Forelimb muscle (tissue), 1 donor: ENCODE measurements at places on chromosomes 2 and 18. TPM values are rescaled to one million over a fixed set of nuclear protein-coding genes. Genes with fewer than 3 reads are reported as not detected.
A peak's percentile ranks its signal among the peaks of the same experiment; 100 is the strongest.

The MRPS9 gene
- polyA plus RNA-seq = 28.3 TPM

The ITGA4 gene
- 20.5 TPM for polyA plus RNA-seq

The CD302 gene
- polyA plus RNA-seq = 13.5 TPM

The ERBB4 gene
- polyA plus RNA-seq = 8.8 TPM

The ITM2C gene
- polyA plus RNA-seq = 138 TPM

The EPB41L3 gene
- polyA plus RNA-seq = 107 TPM

The WDR43 gene
- polyA plus RNA-seq = 27.2 TPM

The ZNF514 gene
- 21.0 TPM for polyA plus RNA-seq

The ADAM17 gene
- polyA plus RNA-seq = 25.4 TPM

The CFAP53 gene
- 0.32 TPM for polyA plus RNA-seq

The KIF5C gene
- polyA plus RNA-seq = 1.6 TPM

GRCh38 chr2:32910883-32911598, 35.7 kb upstream of the LTBP1 start:
- DNase-seq = no peak

DNA sequence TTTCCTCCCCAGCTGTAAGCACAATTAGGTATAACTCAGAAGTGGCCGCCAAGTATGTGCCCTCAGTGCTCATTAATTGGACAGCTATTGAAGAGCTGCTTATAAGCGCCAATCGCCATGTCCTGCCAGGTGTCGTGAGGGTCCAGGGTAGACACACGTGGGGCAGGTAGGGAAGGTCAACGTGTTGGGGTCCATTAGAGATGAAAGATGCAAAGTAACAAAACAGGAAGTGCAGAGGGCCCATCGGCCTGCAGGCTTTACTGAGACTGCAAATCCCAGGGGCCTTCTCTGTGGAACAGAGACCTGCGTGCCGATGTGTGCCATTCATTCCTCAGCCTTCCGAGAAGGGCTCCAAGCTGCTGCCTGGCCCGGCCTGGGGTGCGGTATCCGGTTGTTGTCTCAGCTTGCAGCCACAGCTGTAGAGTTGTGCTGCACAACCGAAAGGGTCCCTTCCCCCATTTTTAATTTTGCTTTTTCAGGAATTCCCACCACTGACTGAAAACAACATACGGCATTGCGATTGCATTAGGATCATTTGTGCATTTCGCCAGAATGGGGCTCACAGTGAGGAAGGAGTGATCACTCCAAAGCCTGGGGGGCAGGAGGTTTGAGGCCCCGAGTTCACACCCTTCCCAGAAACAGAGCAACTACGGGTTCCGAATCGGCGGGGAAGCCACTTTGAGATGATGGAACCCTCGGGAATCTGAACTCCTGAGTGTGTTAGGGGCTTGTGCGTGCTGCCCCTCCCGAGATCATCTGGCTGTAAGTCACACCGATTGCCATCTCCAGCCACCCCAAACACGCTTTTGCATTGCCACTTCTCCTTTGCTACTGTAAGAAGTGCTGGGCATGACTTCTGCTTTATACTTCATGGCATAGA, 94.3 kb downstream of the TSHZ1 start:
- no peak for DNase-seq

GRCh38 chr2:78910376-78910775, 115.1 kb upstream of the REG3G start:
- no peak for DNase-seq

DNA sequence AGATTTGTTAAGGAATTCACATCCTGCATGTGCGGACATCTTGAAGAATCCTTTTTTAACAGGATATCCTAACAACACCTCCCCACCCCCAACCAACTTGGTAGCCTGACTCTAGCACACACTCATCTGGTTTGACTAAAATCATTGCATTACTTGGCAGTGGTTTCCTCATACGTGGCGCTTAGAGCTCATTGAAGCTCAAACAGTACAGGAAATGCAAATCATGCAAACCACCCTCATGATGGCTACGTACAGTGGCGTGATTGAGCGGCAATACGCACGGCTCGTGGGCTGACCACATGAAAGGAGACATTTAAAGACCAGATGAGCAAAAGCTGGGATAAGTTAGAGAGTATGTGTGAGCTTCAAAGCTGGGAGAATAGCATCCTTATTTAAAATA, 336.2 kb downstream of the ZEB2 start:
- DNase-seq = no peak

- no peak for DNase-seq
Observed at GRCh38 chr2:74375838-74376237, 4.3 kb downstream of the DCTN1 start.

- peak; percentile 93 for DNase-seq
Observed at GRCh38 chr2:20617892-20618467, 32.9 kb downstream of the HS1BP3 start.

DNA sequence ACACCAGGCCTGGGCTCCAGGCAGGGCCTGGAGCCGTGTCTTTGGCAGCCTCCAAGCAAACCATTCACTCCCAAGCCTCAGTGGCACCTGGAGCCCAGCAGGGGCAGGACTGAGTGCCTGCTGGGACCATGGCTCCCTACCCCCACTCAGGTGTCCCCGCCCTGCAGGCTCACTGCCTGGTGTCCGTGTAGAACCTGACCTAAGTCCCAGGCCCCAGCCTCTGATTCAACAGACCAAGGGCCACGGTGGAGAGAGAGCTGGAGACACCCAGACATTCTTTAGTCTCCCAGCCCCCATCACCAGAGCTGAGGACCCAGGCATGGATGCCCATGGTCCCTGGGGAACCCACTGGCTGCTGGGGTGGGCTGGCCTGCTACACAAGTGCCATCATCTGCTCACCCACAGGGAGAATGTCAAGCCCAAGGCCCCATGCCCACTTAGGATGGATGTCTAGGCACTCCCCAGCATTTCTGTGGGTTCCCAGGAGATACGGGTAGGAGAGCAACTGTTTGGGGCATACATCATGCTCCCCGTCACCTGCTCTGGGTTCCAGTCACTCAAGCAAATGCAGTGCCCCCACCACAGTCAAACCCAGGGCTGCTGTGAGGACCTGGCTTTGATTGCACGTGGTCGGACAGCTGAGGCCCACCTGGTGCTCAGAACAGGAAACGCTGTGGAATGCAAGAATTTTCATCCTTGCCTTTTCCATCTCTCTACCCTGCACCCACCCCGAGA, 42.9 kb upstream of the ATG16L1 start:
- no peak for DNase-seq

- no peak for DNase-seq
Observed at GRCh38 chr2:239935789-239936758, 89.1 kb downstream of the NDUFA10 start.

- no peak for DNase-seq
Observed at GRCh38 chr2:180979749-180980105, 678 bp upstream of the UBE2E3 start.

- DNase-seq = no peak
Observed at GRCh38 chr2:20384953-20385352, 34.3 kb upstream of the PUM2 start.

- no peak for DNase-seq
Observed at GRCh38 chr2:9772999-9773902, 70.0 kb upstream of the TAF1B start.

DNA sequence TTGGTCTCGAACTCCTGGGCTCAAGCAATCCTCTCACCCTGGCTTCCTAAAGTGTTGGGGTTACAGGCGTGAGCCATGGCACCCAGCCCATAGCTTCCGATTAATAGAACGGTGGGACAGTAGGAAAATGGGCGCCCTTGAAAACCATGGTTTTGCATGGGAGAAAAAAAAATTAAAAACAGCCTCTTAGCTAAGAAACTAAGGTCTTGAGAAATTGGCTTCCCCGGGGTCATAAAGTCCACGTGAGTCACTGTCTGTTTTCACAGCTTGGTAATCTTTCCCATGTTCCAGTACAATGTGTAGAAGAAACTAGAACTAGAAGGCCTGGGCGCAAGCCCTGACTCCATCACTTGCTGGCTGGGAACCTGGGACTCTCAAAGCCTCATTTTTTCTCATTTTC, 20.7 kb downstream of the B3GNT2 start:
- DNase-seq = no peak

GRCh38 chr2:107502539-107502938, 324.2 kb upstream of the RGPD4 start:
- no peak for DNase-seq

DNA sequence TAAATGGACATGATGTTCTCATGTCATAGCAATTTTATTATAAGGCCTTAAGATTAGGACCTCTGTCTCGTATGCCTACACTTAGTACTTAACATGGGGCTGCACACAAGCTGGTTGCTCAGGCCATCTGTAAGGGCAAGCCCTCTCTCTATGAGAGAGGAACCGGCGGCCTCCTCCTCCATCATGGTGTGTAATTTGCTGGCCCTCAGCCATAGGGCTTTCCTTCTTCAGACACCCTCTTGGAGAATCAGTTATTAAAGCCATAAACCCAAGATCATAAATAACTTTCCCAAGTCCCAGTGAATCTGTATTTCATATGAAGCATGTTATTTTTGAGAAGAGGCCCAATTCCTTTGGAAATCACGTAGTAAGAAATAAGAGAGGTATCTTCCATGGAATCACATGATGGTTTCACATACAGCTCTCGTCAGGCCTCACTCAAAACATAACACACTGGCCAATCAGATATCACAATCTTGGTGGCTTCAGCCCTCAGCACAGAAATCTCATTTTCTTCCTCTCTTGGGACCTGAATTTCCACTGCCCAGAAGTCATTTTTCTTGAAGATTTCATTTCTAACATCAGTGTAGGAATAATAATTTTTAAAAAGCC, 92.6 kb downstream of the RDH14 start:
- no peak for DNase-seq

GRCh38 chr18:34358923-34359322, 134.2 kb upstream of the NOL4 start:
- DNase-seq = no peak

DNA sequence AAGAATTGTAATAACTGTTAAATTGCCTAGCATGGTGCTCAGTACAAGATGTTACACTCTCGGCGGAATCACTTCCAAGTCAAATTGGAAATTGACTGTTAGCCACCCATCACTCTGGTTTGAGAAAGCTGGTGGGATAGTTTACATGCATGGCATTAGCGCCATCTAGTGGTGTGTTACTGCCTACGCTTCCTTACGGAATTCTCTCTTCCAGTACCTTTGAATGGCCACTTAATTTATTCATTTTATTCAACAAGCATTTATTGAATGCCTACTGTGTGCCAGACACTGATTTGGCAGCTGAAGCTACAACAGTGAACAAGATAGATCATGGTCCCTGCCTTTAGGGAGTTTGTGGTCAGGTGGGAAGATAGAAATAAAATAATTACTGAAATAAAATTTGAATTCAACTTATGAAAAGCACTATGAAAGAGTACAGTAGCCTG, 171.2 kb downstream of the TMEM247 start:
- peak; percentile 73 for DNase-seq

GRCh38 chr18:6382963-6383362, 31.7 kb downstream of the L3MBTL4 start:
- no peak for DNase-seq

GRCh38 chr2:33559328-33559727, 39.8 kb downstream of the FAM98A start:
- DNase-seq = no peak

DNA sequence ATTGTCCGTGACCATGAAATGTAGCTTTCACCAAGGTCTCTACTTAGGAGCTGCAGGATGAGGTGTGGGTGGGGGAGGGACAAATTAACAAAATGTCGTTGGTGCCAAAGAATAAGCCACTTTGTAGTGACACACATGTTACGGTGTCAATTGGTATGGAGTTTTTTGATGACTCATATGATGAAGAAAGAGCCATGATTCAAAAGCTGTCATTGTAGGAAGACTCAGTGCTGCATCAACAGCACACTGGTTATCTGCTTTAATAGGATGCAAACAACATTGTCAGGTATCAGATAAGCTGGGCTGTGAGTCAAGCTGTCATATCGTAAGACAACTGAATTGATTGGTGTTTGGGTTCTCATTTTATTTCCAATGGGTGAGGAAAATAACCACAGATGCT, 36.6 kb upstream of the BOD1L2 start:
- no peak for DNase-seq
